ENCODE measurements at places on chromosomes 12 and 14.

DNA sequence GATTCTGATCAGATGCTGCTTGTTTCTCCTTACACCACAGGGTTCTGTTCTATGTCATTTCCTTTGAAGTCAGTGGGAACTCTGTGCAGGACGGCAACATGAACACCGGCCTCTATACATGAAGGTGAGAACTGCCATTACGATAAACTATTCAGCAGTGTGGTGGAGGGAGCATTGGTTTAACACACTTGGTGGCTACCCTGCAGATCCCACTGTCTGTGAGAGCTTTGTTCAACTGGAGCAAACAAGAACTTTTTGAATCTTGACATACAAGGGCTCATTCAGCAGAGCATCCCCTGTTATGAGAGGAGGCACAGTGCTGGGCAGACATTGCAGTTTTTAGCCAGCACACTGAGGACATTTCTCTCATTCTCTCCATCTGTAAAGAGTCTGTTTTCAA lies 10.7 kb upstream of the FRS2 start:
- no peak for DNase-seq

DNA sequence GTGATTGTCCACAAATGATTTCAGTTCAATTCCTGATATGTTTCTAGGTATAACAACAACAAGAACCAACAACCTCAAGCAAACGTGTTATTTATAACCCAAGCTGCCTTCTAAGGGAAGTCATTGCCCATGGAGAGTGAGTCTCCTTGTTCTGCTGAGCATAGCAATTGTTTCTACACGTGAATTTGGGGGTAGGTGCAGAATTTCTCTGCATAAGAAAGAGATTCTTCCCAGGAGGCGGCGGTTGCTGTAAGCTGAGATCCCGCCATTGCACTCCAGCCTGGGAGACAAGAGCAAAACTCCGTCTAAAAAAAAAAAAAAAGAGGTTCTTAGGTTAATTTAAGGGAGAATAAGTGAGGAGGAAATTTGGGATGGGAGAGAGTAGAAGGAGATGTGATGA lies 226.5 kb upstream of the PELI2 start:
- no peak for DNase-seq

DNA sequence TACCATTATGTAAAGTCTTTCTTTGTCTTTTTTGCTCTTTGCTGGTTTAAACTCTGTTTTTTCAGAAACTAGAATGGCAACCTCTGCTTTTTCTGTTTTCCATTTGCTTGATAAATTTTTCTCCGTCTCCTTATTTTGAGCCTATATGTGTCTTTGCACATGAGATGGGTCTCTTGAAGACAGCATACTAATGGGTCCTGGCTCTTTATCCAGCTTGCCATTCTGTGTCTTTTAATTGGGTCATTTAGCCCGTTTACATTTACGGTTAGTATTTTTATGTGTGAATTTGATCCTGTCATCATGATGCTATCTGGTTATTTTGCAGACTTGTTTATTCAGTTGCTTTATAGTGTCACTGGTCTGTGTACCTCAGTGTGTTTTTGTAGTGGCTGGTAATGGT lies 207.9 kb upstream of the TMEM260 start:
- DNase-seq: no peak

DNA sequence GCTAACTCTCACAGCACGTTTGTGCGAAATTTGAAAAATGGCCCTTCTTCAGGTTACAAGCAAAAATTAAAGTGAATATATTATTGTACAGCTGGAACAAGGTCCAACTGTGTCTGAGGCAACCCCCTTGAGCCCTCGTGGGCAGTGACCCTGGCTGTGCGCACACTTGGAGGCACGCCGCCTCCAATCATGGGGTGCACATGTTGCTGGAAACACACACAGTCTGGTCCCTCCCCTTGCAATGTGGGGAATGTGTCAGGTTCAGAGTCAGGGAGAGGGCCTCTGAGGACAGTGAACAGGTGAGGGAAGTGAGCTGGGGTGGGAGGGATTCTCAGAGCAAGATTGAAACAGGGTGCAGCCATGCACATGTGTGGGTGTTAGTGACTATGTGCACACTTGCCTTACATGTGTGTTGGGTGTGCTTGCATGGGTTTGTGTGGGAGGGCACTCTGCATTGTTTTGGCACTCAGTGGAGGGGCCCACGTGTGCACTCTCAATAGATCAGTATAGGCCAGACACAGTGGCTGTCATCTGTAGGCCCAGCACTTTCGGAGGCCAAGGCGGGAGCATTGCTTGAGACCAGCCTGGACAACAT lies 9.6 kb downstream of the TSPAN9 start:
- DNase-seq: no peak

- no peak for DNase-seq
Observed at GRCh38 chr14:54815016-54815415, 87.6 kb downstream of the GCH1 start.

DNA sequence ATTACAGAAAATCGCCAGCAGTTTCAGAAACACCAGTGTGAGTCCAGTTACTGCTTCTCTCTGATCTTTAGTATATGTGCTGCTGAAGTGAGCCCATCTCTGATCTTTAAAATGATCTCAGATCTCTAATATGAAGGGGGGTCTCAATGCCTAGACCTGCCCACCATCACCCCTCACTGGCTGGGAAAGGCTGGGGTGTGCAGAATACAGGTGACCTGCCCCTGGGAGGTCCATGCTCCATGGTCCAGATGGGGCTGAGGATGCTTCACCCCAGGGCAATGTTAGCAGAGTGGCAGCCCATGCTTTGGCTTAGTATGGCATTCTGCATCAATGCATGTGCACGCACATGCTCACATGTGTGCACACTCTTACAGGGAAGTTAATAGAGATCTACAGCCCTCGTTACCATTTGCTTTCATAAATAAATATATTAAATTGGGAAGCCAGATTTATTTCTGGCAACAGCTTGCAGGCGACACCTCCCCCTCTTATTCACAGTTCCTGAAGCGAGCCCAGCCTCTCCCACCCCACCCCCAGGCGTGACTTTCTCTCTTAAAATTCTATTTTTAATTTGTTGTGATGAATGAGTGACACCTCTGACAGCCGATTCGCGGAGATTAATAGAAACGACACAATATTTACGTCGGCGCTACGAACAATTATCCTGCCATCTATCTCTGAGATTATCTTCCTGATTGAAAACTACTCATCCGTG lies 104.7 kb upstream of the ESRRB start:
- DNase-seq: no peak

DNA sequence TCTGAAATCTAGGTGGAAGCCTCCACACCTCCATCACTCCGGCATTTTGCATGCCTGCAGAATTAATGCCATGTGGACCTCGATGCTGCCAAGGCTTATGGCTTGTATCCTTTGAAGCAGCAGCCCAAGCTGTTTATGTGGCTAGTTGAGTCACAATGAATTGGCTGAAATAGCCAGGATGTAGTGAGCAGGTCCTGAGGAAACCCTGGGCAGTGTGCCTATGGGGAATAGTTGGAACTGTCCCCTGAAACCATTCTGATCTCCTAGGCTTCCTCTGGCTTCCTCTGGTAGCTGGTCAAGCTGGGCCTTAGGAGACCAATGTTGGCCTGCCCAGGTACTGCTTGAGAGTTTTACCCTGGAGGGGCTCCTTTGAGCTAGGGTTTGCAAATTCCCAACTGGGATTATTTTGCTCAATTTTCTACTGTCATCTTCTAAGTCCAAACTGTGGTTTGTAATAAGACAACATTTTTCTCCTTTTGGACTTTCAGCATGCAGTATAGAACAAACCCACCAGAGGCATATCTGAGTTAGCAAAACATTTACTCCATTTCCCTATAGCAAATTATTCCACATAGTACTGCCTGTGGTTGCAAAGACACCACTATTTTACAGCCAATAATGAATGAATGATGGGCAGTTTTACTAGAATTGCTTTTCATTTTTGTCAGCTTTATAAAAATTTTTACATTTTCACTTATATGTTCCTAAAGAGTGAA lies 85.1 kb upstream of the AMIGO2 start:
- no peak for DNase-seq

DNA sequence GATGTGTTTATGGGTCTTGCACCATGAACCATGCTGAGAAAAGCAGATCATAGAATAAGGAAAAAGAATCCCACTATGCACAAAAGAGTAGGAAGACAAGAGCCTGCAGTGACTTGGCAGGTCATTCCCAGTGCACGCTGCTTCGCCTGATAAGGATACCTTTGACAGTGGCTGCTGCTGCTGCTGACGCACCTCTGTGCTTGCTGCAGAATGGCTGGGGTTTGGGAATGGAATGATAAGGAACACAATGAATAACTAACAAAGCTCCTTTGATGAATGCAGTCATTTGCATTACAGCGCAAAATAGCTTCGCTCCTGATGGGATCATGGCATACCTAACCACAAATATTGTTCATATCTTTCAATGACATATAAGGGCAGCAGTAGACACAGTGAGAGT lies 278.7 kb downstream of the PDZRN4 start:
- no peak for DNase-seq

DNA sequence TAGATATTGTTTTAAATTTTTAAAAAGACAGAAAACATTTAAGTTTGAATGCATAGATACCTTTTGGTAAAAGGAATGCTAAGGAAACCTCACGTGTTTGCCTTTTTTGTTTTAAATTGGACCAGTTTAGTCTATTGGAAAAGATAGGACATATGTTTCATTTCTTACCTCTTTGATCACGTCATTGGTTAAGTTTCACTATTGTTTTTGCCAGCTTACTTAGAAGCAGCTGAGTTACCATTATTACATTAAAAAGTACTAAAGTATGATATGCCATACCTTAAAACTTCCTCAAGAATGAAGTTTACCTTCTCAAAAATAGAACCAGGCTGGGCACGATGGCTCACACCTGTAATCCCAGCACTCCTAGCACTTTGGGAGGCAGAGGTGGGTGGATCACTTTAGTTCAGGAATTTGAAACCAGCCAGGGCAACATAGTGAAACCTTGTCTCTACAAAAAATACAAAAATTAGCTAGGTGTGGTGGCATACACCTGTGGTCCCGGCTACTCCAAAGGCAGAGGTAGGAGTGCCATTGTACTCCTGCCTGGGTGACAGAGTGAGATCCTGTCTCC lies 54.4 kb downstream of the SRGAP1 start:
- DNase-seq: no peak

DNA sequence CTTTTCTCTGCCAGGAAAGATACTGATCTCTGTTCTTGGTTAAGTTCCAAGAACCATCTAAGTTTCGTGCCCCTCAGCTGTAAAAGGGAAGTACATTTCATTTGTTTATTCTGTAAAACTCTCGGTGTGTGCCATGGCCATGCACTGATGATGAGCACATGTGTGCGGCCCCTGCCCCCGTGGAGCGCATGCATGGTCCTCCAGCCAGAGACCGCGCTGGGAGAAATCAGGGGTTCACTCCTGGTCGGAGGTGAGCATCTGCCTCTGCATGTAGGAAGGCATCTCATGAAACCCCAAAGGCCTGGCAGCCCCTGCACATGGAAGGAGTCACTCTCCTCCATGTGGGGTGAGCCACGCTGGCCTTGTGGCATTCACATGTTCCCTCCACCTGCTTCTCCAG lies 102.5 kb upstream of the RTL1 start:
- DNase-seq: no peak

- no peak for DNase-seq
Observed at GRCh38 chr14:68785534-68786490, 7.1 kb downstream of the ZFP36L1 start.

DNA sequence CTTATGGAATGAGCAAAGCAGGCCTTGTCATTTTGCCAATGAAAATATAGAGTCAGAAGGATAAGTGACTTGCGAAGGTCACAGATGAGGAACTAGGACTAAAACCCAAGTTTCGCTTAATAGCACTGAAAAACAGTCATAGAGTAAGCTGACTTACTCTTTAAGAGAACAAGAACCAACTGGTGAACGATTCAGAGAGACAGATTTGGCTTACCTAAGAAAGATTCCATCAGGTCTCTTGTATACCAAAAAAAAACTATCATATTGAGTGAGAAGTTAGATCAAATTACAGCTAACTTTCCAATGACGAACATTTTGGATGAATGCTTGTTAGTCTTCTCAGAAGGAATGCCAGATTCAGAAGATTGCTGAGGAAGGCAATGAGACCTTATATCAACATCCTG lies 74.2 kb downstream of the ZFC3H1 start:
- DNase-seq: no peak

DNA sequence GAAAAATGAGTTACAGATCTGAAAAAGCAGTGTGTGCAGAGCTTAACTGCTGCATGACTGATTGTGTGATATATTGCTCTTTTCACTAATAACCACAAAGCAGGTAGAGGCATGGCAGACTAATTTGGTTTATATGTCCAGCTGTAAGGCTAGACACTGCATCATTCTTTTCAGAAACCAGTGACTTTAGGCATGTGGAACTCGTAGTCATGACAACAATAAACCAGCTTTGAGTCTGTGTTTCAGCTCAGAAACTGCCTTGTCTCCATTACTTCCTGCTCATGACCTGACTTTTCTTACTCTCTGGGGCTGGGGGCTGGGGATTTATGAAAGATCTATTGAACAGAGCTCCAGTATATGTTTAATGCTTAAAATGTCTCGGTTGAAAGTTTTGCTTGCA lies 146.8 kb upstream of the LRIG3 start:
- DNase-seq: no peak

DNA sequence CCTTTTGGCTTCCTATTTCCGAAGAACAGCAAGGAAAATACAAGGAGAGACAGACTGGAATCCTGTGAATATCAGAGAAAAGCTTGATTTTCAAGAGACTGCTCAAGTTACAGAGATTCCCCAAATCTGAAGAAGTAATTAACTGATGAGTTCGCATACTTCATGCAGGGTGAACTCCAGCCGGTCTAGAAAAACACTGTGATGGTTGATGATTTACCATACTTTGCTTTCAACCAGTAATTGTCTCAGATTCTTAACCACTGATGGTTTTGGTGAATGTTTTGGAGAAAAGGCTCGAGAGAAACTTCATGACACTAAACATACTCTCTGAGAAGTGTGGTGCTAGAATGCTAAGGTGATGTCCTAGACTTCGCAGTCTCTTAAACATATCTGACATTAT lies 4.4 kb upstream of the PLXNC1 start:
- DNase-seq: no peak
